WTC11 (cell line): ENCODE measurements at places on chromosomes 7 and 10.

DNA sequence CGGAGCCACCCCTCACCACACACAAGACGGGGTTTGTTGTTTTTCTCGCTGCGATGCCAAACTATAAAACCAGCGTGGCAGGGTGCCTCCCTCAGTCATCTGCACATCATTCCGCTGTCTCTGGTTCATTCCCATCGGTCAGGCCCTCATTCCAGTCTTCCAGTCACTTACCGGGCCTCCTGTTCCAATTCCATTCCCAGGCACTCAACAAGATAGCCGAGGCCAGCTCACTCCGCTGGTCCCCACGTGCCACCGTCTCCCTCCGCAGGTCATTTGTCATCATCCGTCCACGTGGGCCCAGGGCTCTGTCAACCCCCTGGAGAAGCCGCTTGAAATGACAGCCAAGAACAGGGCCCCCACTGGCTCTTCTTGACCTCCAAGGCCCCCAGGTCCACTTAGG lies 6.1 kb upstream of the TMEM184A start:
- DNase-seq = no peak
- peak overlapping the region; percentile 88 for H3K27ac ChIP-seq
- H3K36me3 ChIP-seq = peaks cover 4% of the 10 kb centered on the region; the same call in 1 of the 2 replicates
- H3K4me3 ChIP-seq = no peak overlapping the region
- peaks cover 4% of the 10 kb centered on the region for H3K4me1 ChIP-seq

DNA sequence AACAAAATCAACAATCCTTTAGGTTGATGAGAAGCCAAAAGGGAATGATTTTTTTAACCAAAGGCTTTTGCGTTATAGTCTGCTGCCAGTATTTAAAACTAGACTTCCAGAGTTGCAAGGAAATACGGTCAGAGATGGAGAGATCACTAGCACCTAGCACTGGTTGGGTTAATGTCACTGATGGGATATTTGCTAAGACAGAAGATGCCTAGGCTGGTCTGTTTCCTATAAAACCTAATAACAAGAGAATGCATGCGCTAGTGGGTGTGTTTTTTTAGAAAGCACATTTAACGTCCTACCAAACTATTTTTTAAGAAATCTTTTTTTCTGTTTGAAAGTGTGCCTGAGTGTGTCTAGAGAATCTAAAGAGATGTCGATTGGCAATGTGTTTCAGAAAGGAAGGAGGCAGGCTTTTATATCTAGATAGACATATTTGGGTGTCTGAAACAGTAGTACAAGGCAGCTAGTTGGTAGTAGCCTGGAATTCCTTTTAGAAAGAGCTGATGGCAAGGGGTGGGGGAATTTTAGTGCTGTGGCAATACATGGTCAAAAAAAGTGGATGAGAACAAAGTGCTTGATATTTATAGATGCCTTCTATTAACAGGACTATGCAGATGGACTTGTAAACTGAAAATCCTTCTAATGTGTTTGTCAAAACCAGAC lies 863 bp downstream of the CALD1 start:
- H3K4me3 ChIP-seq = peak overlapping the region; percentile 88
- H3K27ac ChIP-seq = peak overlapping the region; percentile 98
- H3K27me3 ChIP-seq = no peaks in the 10 kb centered on the region
- no peak for DNase-seq
- H3K36me3 ChIP-seq = no peaks in the 10 kb centered on the region; the same call in 1 of the 2 replicates

- H3K27ac ChIP-seq = no peak overlapping the region
- H3K4me1 ChIP-seq = peaks cover 37% of the 10 kb centered on the region
- H3K27me3 ChIP-seq = peaks cover 6% of the 10 kb centered on the region; the same call in 1 of the 2 replicates
- DNase-seq = no peak
These were observed 46.3 kb downstream of the PKD1L1 start for GRCh38 chr7:47902013-47902412.

GRCh38 chr7:105917659-105918058 lies 41.3 kb upstream of the ATXN7L1 start:
- no peak for DNase-seq
- H3K4me3 ChIP-seq = no peak overlapping the region
- H3K27me3 ChIP-seq = no peaks in the 10 kb centered on the region
- H3K4me1 ChIP-seq = peaks cover 5% of the 10 kb centered on the region
- H3K36me3 ChIP-seq = peaks cover 33% of the 10 kb centered on the region

- H3K36me3 ChIP-seq = peaks cover 26% of the 10 kb centered on the region
- DNase-seq = peak; percentile 2
- H3K27me3 ChIP-seq = no peaks in the 10 kb centered on the region
- peak overlapping the region; percentile 88; the same call in 1 of the 2 replicates for H3K27ac ChIP-seq
- peaks cover 72% of the 10 kb centered on the region for H3K4me1 ChIP-seq
These were observed 2.6 kb upstream of the ZNF775 start for GRCh38 chr7:150376560-150376959.

GRCh38 chr7:50270531-50271018 lies 33.9 kb upstream of the IKZF1 start:
- no peaks in the 10 kb centered on the region for H3K36me3 ChIP-seq
- H3K4me3 ChIP-seq = no peak overlapping the region

GRCh38 chr7:22618528-22618927 lies 108.5 kb upstream of the IL6 start:
- no peaks in the 10 kb centered on the region for H3K27me3 ChIP-seq
- H3K4me3 ChIP-seq = no peak overlapping the region
- no peaks in the 10 kb centered on the region for H3K4me1 ChIP-seq
- DNase-seq = no peak
- no peak overlapping the region for H3K27ac ChIP-seq

DNA sequence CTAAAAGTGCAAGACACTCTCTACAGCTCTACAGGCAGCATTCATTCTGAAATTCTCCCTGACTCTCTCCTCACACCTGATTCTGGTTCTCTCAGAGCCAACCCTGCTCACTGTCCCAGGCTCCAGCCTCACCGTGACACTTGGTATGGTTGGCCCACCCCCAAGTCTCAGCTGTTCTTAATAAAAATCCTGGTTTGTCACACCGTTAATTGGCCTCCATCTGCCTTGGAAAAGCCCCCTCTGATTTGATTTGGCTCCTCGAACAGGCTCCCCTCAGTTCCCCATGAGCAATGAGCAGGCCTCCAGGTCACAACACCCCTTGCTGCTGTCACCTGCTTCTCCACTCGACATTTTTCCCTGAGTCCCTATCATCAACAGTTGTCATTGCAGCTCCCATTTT lies 507.3 kb upstream of the AUTS2 start:
- no peak overlapping the region for H3K4me3 ChIP-seq
- H3K27me3 ChIP-seq = peaks cover 9% of the 10 kb centered on the region

DNA sequence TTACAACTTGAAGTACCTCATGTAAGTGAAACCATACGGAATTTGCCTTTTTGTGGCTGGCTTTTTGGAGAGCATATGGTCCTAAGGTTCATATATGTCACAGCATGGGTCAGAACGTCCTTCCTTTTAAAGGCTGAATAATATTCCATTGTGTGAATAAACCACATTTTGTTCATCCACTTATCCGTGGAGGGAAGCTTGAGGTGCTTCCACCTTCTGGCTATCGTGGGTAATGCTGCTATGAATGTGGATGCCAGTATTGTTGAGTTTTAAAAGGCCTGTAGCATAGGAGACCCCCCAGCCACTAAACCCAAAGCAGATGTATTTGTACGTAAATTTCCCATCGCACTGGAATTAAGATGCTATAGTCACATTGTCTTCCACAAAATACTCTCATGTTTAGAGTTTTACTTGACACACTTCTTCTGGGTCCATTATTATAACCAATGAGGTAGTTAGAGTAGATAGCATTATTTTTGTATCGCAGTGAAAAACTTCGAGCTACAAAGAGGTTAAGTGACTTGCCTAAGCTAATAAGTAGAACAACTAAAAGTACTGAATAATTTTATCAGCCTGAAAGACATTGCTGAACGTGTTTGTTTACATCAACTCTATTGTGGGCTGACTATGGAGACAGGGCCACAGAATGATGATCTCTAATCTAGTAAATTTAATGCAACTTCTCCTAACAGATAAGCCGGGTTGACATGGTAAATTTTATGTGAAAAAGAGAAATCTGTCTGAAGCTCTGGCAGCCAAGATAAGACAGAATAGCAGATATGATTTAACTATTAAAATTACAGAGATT lies 183.0 kb upstream of the CTBP2 start:
- DNase-seq = peak; percentile 38
- no peak overlapping the region for H3K4me3 ChIP-seq
- H3K36me3 ChIP-seq = no peaks in the 10 kb centered on the region
- no peak overlapping the region for H3K27ac ChIP-seq
- H3K27me3 ChIP-seq = no peaks in the 10 kb centered on the region; the same call in 1 of the 2 replicates

DNA sequence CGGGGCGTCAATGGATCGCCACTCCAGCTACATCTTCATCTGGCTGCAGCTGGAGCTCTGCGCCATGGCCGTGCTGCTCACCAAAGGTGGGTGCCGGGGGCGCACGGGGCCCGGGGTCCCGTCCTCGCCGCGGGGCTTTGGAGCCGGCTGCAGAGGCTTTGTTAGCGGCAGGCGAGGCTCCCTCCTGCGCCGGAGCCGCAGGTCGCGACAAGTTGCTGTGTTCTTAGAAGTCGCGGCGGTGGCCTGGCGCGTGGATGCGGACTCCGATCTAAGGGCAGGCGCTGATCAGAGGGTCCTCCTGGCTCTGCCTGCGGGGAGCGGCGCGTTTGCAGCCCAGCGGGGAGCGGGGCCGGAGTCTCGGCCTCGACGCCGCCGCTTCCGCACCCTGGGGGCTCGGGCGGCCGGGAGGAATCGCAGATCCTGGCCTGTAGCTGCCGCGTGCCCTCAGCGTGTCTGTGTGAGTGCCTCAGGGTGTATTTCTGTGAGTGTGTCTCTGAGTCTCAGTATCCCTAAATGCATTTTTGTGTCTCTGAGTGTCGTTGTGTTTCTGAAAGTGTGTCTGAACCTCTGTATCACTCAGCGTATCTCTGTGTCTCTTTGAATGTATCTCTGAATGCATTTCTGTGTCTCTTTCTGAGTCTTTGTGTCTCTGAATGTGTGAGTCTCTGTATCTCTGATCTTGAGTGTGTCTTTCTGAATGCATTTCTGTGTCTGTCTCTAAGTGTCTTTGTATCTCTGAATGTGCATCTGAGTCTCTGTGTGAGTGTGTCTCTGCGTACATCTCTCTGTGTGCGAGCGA lies 766 bp downstream of the BAMBI start:
- DNase-seq = peak; percentile 41
- H3K36me3 ChIP-seq = peaks cover 19% of the 10 kb centered on the region
- peaks cover 45% of the 10 kb centered on the region for H3K4me1 ChIP-seq
- peak overlapping the region; percentile 80 for H3K27ac ChIP-seq
- no peaks in the 10 kb centered on the region for H3K27me3 ChIP-seq
- H3K4me3 ChIP-seq = peak overlapping the region; percentile 91

- peaks cover 11% of the 10 kb centered on the region; the same call in 1 of the 2 replicates for H3K4me1 ChIP-seq
- no peak overlapping the region for H3K4me3 ChIP-seq
- DNase-seq = peak; percentile 48
- no peaks in the 10 kb centered on the region for H3K36me3 ChIP-seq
- no peak overlapping the region for H3K27ac ChIP-seq
- H3K27me3 ChIP-seq = no peaks in the 10 kb centered on the region
These were observed 1.3 kb upstream of the TAS2R38 start for GRCh38 chr7:141974831-141975230.

DNA sequence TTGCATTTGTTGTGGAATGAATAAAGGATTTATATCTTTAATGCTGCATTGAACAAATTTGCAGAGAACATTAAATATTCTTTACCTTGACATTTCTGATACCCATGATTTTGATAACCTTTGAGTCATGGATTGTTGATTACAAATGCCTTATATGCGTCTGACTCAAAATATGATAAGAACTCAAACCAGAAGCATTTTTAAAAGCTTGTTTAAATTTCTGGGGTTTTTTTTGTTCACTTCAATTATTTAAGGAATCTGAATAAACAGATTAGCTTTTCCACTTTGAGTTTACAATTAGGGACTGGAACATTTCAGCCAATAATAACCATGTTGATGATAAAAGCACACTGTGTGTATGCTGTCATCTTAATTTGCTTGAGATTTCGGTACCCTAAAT lies 253.5 kb downstream of the NRG3 start:
- H3K36me3 ChIP-seq = no peaks in the 10 kb centered on the region
- no peak for DNase-seq
- no peaks in the 10 kb centered on the region for H3K27me3 ChIP-seq
- no peak overlapping the region for H3K4me3 ChIP-seq
- no peaks in the 10 kb centered on the region for H3K4me1 ChIP-seq

GRCh38 chr7:83866582-83866981 lies 217.6 kb upstream of the SEMA3E start:
- H3K36me3 ChIP-seq = no peaks in the 10 kb centered on the region
- no peak overlapping the region for H3K4me3 ChIP-seq
- DNase-seq = no peak
- no peaks in the 10 kb centered on the region for H3K4me1 ChIP-seq
- no peaks in the 10 kb centered on the region for H3K27me3 ChIP-seq
- H3K27ac ChIP-seq = no peak overlapping the region

- H3K4me1 ChIP-seq = peaks cover 36% of the 10 kb centered on the region
- H3K27me3 ChIP-seq = no peaks in the 10 kb centered on the region; the same call in 1 of the 2 replicates
- H3K27ac ChIP-seq = peak overlapping the region; percentile 41; the same call in 1 of the 2 replicates
- no peak overlapping the region for H3K4me3 ChIP-seq
- peaks cover 12% of the 10 kb centered on the region for H3K36me3 ChIP-seq
These were observed 488.0 kb upstream of the POM121L12 start for GRCh38 chr7:52547308-52547910.
